CD4-positive, alpha-beta T cell treated with Interleukin-15 for 4 hours (primary cell): ENCODE measurements at places on chromosomes 6 and 20.

GRCh38 chr6:35166520-35166919 is 25.4 kb upstream of the TCP11 start:
- no peak for DNase-seq

- DNase-seq: no peak
These were observed 479.7 kb downstream of the MMUT start for GRCh38 chr6:48983377-48983776.

GRCh38 chr20:11207749-11208502 is 534.1 kb upstream of the JAG1 start:
- no peak for DNase-seq

DNA sequence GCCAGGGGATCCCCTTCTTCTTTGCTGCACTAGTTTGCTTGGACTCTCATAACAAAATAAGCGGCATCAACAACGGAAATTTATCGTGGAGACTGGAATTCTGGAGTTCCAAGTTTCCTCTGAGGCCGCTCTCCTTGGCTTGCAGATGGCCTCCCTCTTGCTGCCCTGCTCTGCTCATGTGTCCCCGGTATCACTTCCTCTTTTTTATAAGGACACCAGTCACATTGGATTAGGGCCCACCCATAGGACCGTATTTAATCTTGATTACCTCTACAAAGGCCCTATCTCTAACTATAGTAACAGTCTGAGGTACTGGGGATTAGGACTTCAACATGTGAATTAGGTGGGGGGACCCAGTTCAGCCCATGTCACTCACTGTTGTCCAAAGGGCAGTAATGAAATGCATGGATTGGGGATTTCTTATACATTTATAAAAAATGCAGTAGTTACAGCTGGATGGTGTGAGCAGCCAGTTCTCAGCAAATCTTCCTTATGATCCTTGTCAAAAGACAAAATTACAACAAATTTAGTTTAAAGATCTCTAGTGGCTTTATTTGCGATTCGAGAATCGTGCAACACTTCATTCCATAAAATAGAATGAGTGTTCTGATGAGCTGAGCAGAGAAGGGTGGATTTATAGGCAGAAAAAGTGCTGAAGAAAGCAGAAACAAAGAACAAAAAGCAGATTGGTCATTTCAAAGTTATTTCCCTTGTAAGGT is 59.3 kb upstream of the AKAP12 start:
- no peak for DNase-seq

DNA sequence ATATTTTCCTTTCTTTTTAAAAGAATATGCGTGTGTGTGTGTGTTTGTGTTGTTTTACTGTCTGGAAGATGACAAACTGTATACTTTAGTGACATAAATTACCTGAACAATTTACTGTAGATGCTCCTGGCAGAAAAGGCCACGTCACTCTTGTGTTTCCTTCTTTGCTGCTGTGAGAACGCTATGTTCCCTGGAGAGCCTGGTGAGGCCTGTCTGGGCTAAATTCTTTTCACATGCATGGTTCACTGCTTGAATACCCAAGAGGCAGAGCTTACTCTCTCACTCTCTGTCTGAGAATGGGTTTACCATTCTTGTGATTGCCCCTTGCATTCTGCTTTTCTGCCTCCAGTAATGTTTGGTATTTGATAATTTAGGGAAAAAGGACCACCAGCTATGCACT is 64.3 kb downstream of the EDN1 start:
- no peak for DNase-seq

GRCh38 chr6:101422251-101422650 is 28.7 kb downstream of the GRIK2 start:
- no peak for DNase-seq

GRCh38 chr20:61957961-61958715 is 107.5 kb downstream of the TAF4 start:
- no peak for DNase-seq

DNA sequence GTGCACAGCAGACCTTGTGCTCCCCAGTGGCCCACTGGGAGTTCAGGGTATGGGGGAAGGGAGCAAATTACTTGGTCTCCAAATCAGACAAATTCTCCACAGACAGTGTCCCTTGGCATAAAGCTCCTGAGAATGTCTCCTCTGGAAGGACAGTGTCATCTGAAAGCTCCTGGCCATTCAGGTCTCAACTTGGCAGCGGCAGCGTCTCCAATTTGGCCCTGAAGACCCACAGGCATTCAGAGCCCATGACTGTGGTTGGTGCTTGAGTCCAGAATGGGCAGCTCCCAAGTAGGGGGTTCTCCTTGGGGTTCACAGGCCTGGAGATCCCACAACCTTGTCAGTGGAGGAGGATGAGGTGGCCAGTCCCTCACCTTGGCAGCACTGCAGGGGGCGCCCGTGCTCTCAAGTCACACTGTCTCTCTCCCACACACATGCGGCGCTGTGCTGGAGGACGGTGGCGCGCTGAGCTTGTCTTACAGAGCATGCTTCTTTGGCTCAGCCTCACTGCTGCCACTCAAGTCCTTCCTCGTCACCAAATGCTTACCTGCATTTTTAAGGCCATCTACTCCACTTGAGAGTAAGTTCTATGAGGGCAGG is 20.7 kb downstream of the DYNLRB1 start:
- peak; percentile 41 for DNase-seq

DNA sequence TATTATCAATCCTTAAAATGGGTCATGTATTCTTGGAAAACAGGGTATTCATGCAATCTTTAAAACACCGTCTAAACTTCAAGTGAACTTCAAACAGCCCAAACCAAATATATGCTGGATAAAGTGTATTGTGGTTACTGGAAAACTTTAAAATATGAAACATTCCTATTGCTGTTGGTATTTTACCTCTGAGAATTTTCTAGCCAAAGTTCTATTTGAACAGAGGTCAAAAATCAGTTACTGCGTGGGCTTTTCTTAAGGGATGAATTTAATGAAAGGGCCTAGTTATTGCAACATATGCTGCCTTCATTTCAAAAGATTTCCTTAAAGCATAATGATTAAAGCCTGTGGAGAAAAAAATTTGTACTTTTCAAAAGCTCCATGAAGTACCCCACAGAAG is 436.0 kb downstream of the PLCB1 start:
- DNase-seq: no peak

DNA sequence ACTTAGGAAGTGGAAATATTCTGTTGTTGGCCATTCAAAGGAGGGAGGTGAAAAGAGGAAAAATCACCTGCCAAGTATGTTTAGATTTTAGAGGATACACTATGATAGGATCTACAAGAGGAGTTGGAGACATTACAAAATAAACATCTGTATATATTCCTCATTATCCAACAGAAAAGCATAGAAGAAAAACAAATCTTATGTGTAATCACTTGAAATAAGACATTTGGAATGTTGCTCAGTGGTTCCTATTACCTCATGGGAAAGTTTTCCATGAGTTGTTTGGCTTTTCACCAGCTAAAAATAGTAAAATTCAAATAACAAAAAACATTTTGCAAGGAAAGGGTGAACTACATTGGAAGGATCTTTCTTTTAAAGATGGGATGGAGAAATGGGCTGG is 76.7 kb upstream of the CARMIL1 start:
- no peak for DNase-seq

- peak; percentile 46 for DNase-seq
These were observed 103.0 kb downstream of the EDN3 start for GRCh38 chr20:59403261-59403961.

- no peak for DNase-seq
These were observed 205.8 kb upstream of the SSTR4 start for GRCh38 chr20:22829356-22829755.

DNA sequence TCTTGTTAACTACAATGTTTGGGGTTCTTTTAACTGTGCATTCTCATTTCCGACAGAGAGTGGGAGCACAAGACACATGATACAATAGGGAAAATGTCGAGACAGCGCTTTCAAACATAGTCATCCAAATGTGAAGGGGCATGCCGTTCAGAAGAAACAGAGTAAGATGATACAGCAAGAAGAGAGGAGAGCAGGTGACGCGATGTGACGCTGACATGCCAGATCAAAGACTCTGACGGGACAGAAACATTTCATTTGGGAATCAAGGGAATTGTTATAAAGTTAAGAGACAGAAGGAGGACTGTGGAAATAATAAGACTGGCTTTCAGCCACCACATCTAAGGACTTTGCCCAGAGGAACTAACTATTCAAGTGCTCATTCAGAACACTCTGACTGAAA is 117.4 kb downstream of the FAXC start:
- DNase-seq: no peak

- no peak for DNase-seq
These were observed 161.9 kb downstream of the DST start for GRCh38 chr6:56480654-56481337.

DNA sequence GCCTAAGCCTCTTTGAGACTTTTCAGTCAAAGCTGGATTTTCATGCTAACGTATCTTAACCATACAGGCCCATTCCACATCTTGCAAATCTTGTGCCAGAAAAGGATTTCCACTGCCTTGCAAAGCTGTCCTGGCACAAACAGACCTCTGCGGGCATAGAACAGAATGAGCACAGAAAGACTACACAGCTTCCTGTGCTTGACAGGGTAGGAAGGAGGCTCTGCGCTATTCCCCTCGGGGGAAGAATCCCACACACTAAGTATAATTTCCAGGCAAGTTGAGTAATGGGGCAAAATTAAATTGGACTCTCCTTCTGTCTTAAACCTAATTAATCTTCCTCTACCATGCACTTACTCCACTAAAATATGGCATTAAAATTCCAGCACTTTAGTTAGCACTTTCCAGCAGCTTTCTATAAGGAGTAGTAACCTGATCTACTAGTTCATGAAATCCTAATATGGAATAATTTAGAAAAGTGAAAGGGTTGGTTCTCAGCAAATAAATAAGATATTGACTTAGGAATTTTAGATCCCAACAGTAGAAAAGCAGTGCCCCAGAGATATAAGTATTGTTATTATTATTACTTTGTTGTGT is 532.1 kb upstream of the JAG1 start:
- no peak for DNase-seq

GRCh38 chr20:55760586-55760985 is 244.7 kb downstream of the CBLN4 start:
- no peak for DNase-seq

DNA sequence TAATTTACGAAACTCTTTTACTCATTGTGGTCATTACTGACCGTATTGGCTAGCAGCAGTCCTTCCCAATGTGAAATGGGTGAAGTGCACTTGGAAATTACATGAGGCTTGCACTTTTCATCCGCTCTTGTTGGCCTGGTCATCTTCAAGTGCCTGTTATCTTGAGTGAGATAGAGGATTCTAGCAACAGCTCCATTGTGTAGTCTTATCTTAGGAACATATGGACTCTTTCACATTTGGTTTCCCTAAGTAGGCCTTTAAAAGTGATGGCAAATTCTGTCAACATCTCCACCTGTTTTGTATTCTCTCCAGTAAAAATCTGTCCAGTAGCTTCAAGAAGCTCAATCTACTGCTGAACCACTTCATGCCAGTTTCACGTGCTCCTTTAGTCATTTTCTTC is 114.8 kb upstream of the MARCKS start:
- no peak for DNase-seq

GRCh38 chr6:148854992-148855391 is 108.2 kb downstream of the UST start:
- no peak for DNase-seq

DNA sequence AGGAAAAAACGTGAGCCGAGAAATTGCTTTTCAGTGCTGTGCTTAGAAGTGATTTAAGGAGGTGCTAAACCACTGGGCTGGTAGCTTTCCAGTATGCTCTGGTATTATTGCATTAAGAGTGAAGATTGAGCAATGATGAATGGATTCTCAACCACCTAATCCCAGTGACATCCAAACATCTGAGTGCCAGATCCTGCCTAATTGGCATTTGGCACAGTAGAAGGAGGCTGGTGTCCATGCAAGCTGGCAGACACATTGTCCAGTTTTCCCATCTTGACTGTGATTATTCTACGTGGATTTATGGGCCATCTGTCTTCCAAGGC is 398.0 kb upstream of the PLCB4 start:
- DNase-seq: no peak

DNA sequence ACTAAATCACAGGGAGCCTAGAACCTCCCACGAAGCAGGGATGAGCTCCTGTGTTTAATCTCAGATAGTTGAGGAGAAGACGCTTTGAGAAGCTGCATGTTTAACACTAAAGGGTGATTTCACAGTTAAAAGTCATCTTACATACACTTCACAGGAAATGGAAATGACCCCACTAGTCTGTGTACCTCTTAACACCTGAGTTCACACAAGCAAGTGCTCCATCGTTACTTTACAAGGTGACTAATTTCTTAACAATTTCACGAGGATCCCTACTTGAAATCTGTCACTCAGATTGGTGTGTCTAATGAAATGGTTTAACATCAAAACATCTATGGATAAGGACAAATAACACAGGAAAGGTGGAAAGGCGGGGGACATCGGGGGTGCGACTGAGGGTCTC is 93.8 kb upstream of the RPS6KA2 start:
- no peak for DNase-seq

DNA sequence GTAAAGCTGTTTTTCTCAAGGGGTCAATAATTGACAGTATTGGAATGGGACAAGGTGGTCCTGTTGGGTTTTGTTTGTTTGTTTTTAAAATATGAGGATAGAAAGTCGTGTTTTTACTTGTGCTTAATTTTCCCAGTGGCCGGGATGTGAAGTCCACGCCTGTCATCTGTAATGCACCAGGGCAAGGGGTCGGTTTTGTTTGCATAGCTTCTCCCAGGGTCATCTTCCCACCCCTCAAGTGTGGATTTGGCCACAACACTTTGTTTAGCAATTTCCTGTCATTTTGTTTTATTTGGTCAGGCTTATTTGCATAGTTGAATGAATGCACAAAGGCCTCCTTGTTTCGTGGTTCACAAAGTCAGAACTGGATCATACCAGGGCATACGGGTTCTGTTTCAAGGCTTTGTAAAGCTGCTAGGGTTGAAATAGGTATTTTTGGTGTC is 29.8 kb downstream of the SYNJ2 start:
- DNase-seq: no peak

- DNase-seq: peak; percentile 44
These were observed 27.8 kb downstream of the RNF8 start for GRCh38 chr6:37381579-37381978.

- no peak for DNase-seq
These were observed 56.2 kb downstream of the RAB44 start for GRCh38 chr6:36753671-36754405.

DNA sequence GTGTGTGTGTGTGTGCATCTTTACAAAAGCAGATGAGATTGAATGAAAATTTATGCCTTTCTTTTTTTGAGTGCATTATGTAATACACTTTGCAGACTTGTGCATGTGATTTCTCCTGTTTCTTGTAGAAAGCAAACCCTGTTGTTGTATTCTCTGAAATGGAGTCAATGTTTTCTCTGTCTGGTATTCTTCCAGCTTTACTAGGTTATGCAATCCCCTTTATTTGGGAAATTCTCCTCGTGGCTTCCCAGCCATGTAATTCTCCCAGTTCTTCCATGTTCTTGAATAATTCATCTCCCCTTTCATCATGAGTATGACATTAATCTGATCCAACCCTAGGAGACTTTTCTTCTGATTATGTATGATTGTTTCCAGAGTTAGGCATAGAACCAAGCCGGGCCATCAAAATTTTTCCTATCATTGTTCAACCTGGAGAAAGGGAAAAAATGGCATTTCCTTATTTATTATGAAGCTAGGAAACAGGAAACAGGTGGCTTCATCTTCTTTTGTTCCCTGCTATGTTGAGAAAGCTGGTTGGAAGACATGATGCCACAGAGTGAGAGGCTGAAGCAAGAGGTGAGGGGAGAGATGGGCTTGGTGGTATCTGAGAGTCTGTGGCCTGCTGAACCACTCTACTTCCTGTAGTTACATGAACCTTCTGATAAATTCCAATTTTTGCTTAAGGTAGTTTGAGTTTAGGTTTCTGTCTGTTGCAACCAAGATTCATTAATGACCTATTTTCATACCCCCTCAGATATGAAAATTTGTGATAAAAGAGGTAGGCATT is 68.8 kb downstream of the PRL start:
- DNase-seq: no peak

- no peak for DNase-seq
These were observed 35.6 kb upstream of the PRELID3B start for GRCh38 chr20:59078231-59078630.
